Epithelial cell of proximal tubule (primary cell): ENCODE measurements at places on chromosomes 7 and 10. TPM values are rescaled to one million over a fixed set of nuclear protein-coding genes. Genes with fewer than 3 reads are reported as not detected.

The TBC1D12 gene
- total RNA-seq: 9.8 and 12.9 TPM in 2 replicates

The GJD4 gene
- not detected in 2 replicates for total RNA-seq

The SCIN gene
- 5.1 and 6.3 TPM in 2 replicates for total RNA-seq

The SLC13A4 gene
- total RNA-seq: not detected in 2 replicates

The DIP2C gene
- 10.1 and 11.4 TPM in 2 replicates for total RNA-seq

The TAF3 gene
- 3.0 and 4.8 TPM in 2 replicates for total RNA-seq

The SP8 gene
- not detected in 2 replicates for total RNA-seq
